ENCODE measurements at places on chromosomes 2 and 18.
A peak's percentile ranks its signal among the peaks of the same experiment; 100 is the strongest.

GRCh38 chr2:96604104-96604503, 34.0 kb downstream of the KANSL3 start:
- DNase-seq, result no peak

- DNase-seq, result no peak
These were observed 57.3 kb upstream of the SLC66A3 start for GRCh38 chr2:11097854-11098387.

GRCh38 chr2:10446631-10447030, 1.5 kb downstream of the ODC1 start:
- DNase-seq, result no peak

DNA sequence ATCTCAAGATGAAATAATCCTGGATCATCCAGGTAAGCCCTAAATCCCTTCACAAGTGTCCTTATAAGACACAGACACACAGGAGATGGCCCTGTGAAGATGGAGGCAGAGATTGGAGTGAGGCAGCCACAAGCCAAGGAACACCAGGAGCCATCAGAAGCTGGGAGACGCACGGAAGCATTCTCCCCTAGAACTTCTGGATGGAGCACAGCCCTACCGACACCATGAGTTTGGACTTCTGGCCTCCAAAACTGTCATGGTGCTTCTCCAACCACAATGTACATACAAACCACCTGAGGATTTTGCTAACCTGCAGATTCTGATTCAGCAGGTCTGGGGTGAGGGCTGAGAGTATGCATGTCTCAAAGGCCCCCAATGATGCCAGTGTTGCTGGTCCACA, 42.5 kb downstream of the ADD2 start:
- no peak for DNase-seq

- DNase-seq, result peak; percentile 38
These were observed 593 bp downstream of the ZNF514 start for GRCh38 chr2:95158891-95159619.

- no peak for DNase-seq
These were observed 179.9 kb upstream of the NETO1 start for GRCh38 chr18:73047688-73048087.

DNA sequence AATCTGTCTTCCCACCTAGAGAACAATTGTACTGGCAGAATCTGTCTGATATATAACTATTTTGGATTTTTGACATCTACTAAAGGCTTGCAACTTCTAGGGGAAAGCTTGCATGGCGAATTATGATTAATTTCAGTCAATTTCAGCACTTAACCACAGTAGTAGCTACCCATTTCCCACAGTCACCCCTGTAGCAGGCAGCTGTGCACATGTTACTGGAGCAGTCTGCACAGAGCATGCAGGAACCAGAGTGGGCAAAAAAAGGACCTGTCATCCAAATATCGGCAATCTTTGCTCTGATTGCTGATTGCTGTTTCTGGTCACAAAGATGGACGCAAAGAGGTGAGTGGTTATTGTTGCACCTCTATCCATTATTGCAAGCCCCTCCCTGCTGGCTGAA, 473.3 kb downstream of the SPAG16 start:
- DNase-seq, result no peak

GRCh38 chr2:80068038-80068731, 236.4 kb downstream of the LRRTM1 start:
- DNase-seq, result no peak

- no peak for DNase-seq
These were observed 58.1 kb downstream of the NCKAP1 start for GRCh38 chr2:182980115-182980514.

DNA sequence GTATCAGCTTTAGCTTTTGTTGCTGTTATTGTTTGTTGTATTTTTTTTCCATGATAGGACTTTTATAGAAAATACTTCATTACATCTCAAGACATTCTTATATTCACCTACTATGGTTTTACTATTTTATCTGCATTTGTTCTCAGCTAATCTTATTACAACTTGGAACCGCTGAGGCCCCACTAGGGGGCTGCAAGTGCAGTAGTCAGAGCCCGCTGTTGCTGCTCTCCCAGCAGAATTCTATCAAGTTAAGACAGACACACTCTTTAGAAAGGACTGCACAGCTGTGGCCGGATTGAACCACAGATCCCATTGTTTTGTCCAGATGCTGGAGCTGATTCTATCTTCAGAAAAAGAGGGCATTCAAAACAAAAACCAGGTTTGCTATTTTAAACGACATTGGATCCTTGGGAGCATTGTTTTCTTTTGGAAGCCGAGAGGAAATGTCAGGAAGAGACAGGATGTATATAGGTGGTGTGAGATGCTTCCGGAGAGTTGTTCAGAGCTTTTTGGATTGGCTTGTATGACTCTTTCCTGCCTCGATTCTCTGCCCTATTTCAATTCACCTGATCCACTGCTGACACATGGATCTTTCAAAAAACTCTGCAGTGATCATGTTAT, 105.7 kb upstream of the GAREM1 start:
- peak; percentile 3 for DNase-seq

GRCh38 chr18:25743646-25744151, 346.7 kb downstream of the SS18 start:
- DNase-seq, result no peak

GRCh38 chr2:96800061-96801004, 15.7 kb upstream of the CNNM3 start:
- no peak for DNase-seq

- DNase-seq, result no peak
These were observed 95.3 kb downstream of the PIGN start for GRCh38 chr18:62091487-62092120.

DNA sequence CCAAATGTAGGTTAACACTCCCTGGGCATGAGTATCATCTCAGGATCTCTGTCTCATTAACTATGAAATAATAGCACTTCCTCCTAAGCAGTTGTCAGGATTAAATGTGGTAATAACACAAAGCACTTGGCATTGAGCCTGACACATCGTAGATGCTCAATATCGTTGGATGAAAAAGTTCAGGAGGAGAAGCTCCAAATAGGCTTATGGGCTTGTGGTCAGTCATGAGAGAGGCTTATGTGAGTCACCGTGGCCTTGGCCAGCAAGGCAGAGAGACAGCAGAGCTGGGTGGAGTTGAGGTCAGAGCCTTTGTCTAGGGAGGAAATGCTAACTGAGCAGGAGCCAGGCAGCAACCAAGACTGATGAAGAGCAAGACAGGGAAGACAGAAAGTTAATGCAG, 68.3 kb upstream of the PPM1B start:
- DNase-seq, result no peak

- DNase-seq, result peak; percentile 30
These were observed 31.5 kb downstream of the CCNT2 start for GRCh38 chr2:134949981-134950708.

GRCh38 chr2:28000287-28000686, 109.8 kb downstream of the BABAM2 start:
- no peak for DNase-seq

DNA sequence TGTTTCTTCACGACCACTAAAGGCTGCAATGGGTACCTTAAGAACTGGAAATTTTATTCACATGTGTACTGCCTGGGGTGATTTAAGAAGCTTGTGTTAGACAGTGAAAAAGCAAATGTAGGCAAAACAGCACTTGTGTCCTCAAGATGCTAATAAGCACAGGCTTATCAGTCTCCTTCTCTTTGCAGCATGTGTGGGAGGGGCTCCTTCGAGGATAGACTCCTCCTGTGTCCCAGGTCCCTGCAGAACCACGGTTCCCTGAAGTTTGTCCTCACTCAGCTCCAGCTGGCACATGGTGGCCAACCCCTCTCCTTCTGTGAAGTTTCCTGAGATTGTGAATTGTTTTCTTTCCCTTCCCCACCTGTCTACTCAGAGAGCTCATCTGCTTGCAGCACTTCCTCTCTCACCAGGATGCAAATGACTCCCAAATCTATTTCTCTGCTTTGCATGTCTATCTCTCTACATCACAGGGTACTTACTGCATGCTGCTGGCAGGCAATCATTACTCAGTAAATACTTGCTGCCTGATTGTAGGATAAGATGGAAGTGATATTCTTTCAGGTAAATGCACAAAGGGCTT, 589.6 kb upstream of the KLHL29 start:
- DNase-seq, result no peak

GRCh38 chr2:236162031-236162845, 5.9 kb downstream of the GBX2 start:
- DNase-seq, result no peak

DNA sequence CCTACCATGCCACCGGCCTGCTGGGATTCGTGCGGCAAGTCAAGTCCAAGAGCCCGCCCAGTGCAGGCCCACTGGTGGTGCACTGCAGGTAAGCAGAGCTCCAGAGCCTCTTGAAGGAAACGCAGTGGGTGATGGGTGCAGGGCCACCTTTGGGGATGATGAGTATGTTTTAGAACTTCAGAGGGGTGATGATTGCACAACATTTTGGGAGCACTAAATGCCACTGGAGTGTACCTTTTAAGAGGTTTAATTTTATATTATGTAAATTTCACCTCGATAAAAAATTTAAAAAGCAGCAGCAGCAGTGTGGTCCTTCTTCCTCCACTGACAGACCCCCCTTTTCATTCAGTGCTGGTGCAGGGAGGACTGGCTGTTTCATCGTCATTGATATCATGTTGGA, 233.1 kb upstream of the RAB12 start:
- no peak for DNase-seq

DNA sequence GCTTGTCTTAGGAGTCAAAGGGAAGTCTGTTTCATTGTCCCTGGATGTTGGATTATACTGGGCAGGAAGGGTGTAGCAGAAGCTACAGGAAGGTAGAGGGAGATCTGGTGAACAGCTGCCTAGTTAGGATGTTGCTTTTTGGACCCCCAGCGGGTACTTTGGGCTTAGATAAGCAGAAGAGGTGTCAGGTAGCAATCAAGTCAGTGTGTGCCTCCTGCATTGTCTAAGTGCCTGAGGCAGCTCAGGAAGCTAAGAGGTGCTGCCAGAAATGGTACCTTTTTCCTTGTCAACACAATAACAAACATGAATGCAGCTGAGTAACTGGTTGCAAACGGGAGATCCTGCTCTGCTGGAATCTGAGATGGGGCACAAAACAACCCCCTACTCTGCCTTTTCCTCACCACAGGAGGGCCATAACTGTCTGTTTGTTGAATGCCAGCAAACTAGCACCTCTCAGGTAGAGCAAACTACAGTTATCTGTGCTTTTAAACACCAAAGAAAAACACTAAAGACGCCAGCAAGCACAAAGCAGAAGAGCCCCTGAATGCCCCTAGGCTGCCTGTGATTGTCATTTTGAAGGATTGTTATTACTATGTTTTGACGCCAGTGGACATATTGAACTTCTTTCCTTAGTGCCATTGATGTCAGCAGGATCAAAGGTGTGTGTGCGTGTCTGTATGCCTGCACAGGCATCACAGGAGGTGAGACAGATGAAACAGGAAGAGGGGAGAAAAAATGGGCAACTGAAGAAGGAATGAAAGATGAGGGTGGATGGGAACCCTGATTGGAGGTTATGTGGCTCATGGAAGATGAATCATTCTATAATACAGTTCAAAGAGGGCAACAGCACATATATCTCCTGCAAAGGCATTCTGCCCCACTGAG, 151.4 kb downstream of the ETAA1 start:
- DNase-seq, result no peak

DNA sequence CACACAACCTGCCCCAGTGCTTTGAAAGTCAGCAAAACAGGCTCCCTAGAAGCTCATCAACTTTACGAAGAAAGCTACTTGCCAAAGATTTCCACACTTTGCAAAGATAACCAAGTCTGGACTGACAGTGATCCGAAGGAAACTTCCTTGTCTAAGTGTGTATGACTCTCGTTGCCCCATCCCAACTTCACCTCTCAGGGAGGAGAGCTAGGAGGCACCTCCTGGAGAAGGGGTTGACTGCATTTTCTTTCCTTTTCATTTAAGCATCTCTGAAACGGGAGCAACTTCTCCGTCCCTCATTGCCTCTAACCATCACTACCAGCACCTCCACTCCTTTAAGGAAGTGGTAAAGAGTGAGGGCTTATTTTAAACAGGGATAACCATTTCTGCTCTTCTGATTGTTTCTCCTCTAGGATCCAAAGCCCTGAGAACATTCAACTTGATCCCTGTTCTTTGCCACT, 7.0 kb downstream of the ZEB2 start:
- no peak for DNase-seq

GRCh38 chr2:69902213-69902922, 8.6 kb downstream of the SNRNP27 start:
- DNase-seq, result peak; percentile 12

GRCh38 chr18:12076424-12077140, 17.1 kb upstream of the ANKRD62 start:
- DNase-seq, result no peak

- DNase-seq, result no peak
These were observed 251.2 kb downstream of the SATB2 start for GRCh38 chr2:199206536-199206935.

DNA sequence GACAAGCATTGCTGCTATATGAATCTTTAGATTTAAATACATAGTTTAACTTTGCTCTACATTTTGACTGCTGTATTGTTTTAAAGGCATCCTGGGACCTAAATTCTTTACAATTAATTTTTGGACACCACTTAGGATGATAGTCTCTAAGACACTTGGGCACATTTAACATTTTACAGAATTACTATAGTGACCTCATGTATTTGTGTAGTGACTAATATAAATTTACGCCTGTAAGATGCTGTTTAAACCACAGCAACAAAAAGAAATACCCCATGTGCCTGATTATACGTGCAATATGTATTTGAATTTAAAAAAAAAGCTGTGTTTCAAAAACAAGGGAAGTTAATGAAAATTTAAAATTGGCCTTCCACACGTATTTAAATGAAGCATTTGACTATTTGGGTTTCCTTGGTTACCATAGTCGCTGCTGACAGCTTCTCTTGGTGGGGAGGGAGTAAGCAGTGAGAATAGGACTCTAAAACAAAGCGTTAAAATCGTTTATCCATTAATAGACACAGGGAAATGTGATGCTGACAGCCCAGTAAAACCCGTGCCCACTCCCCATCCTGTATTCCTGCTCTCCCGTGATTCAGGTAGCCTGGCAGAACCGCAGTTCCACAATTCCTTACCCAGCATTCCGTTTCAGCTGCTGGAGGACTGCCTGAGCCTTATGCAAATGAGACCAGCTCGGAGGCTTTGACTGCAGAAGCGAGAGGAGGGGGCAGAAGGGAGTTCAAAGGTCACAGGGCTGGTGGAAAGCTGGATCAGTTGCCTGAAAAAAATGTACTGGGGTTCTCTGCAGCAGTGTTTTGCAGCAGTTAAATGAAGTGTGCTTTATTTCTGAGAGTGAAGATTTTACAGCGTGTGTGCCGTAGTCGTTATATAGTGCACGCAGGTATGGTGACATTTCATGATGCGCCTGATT, 104.3 kb downstream of the CSRNP3 start:
- DNase-seq, result no peak

DNA sequence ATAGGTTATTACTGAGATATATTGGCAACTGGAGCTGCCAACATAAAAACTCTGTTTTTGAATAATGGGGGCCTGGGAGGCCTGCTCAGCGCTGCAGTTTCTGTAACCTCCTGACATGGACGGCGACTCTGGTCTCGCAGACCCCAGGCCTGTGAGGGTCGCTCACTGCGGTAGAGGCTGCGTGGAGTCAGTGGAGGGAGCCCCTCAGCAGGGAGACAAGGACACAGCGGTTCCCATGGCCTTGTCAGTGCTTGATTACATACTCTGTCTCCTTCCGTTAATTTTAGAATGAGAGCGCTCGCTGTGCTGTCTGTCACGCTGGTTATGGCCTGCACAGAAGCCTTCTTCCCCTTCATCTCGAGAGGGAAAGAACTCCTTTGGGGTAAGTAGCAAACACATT, 858 bp downstream of the TPO start:
- no peak for DNase-seq

Data from activated CD8-positive, alpha-beta T cell treated with anti-CD3 and anti-CD28 coated beads for 36 hours (primary cell).